Fibroblast of mammary gland (primary cell): ENCODE measurements at places on chromosomes 7 and 10.

DNA sequence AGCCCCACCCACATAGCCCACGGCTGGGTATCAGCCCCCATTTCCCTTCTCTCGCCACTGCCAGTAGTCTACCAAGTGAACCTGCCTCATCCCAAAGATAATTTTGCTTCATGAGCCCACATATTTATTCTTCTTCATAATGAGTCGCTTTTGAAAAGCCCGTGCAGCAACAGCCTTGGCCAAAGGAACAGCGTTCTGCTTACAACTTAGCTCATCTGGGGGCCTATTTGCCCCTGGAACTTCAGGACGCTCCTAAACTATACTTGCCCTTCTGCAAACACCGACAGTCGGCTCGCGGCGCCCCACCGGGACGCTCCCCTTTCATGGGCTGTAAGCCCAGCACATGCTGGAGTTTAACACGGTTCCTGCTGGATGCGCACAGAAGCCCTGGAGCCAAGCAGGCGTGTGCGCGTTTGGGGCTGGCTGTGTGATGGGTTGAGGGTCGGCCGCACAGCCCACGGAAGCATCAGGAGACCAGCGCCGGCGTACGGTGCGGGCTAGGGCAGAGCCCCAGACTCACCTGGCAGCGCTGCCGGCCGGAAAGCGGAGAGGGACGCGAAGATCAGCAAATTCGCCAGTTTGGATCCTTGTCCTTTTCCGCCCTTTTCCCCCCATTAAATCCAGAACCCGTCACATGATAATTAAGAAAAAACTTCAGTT lies 370 bp downstream of the TMEM60 start:
- no peak for DNase-seq

DNA sequence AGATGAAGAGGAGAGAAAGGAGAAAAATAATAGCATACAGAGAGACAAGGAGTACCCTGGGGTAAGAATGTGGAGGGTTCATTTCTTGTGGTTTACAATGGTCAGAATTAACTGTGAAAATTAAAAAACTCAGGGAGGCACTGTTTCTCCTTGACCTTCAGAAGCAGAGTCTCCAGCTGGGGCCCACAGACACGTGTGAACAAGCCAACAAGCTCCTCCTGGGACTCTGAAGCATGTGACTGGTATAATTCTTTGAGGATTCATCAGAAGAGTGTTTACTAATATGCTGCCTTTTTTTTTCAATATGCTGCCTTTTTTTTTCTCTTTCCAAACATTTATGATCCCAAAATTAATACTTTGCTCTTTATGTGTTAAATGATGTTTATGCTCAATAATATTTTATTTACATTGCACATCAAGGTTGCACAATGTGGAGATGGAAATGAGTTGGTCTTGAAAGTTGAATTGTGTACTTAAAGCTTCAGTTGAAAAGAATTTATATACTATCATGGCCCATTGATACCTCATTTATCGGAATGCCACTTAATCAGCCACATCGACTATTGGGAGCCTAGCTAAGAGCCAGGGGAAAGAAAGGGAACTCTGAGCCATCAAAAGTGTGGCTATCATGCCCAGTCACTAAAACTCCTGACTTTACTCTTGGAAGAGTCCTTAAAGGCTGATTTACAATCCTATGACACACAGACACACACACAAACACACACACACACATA lies 134.7 kb upstream of the RHOBTB1 start:
- DNase-seq, result peak; percentile 38

- DNase-seq, result peak; percentile 47
Observed at GRCh38 chr7:44980393-44981034, 1.7 kb upstream of the MYO1G start.

GRCh38 chr10:127576740-127577161 lies 27.6 kb downstream of the NPS start:
- peak; percentile 1 for DNase-seq

DNA sequence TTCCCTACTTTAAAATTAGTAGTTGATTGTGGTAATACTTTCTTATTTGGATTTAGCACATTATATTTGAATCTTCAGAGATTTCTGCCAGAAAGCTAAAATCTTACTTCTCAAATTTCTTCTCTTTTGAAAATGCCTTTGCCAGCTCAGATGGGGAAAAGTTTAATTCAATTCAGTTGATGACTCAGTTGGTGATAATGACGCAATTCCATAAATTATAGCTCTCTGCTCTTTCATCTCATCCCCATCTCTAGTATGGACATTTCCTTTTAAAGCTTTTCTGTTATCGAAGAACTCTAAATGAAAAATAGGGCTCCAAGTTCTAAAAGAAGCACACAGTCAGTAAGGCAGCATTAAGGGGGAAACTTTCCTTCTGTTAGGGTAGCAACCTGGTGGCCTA lies 25.5 kb downstream of the RNLS start:
- peak; percentile 92 for DNase-seq

DNA sequence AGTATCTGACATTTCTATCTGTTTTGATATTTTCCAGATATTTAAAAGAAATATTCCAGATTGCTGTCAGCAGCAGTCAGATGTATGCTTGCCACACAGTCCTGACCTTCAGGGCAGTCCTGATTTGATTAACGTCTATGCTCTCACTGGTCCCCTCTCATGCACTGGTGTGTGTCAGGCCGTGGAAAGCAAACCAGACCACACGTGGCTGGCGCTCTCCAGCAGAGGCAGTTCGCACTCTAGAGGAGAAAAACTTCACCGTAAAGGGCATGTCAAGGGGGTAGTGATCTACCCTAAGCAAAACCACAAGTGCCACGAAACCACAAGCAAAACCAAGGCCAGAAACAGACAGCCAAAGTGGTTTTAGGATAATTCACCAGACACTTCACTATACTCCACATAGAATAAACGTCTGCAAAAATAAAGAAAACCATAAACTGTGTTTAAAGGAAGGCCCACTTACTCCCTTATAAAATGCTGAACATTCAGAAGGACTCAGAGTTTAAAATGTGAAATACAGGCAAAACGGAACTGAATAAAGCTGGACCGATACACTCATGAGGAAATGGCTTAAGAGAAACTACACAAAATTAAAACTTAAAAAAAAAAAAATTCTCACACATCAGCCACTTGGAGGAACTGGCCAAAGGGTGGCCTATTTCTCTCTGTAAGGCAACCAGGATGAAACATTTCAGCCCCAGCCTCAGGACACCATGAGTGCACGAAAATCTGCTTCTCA lies 26.4 kb downstream of the PARP12 start:
- peak; percentile 23 for DNase-seq

DNA sequence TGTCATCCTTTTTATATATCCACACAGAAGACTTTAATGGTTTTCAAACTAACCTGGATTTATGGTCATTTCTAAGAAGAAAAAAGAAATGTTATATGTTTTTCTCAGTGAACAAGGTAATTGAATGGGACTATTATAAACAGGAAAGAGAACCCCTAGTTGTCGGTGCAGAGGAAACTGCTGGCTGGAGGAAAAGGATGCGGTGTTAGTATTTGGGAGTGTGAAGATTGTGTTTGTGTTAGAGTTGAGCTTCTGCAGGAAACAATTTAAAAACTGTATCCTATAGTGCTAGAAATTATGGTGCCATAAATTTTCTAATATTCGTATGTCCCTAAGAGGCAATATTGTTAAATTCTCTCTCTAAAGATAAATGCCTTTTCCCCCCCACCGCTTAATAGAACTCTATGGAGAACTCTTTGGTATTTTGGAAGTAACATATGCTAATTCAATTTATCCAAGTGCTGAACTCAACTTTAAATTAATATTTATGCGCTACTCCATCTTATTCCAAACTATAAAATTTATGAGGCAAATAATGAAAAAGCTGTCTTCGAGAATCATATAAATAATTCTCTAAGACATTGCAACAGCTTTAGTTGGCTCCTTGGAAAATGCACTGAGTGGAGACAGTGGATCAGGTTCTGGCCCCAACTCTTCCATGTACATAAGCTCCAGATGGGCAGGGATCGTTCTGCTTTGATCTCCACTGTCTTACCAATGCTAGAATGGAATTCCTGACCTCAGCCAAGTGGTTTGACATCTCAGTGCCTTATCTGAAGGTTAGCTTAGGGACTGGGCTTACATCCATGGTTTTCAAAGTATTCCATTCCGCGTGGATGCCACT lies 5.6 kb downstream of the BZW2 start:
- DNase-seq, result peak; percentile 48

- DNase-seq, result no peak
Observed at GRCh38 chr10:67518756-67519155, 177.2 kb downstream of the CTNNA3 start.

- DNase-seq, result no peak
Observed at GRCh38 chr10:67670401-67670800, 25.6 kb downstream of the CTNNA3 start.

DNA sequence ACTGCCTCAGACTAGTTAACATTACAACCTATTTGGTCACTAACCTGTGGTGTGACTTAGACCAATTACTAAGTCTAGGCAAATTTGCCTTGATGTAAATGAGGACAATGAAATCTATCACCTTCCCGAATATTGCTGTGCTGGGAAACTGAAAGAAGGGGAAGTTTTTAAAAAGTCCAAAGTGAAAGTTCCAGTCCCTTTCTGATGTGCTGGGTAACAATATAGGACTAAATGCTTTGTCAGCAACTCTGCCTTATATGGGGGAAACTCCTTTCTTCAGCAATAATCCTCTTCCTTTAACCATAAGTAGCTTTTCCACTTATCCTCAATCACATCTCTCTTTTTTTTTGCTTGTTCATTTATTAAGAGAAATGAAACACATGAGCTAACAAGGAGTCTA lies 3.9 kb downstream of the PIK3AP1 start:
- DNase-seq, result no peak

- no peak for DNase-seq
Observed at GRCh38 chr10:58992830-58993460, 183.5 kb upstream of the PHYHIPL start.

- no peak for DNase-seq
Observed at GRCh38 chr7:2564970-2565540, 6.3 kb downstream of the IQCE start.

DNA sequence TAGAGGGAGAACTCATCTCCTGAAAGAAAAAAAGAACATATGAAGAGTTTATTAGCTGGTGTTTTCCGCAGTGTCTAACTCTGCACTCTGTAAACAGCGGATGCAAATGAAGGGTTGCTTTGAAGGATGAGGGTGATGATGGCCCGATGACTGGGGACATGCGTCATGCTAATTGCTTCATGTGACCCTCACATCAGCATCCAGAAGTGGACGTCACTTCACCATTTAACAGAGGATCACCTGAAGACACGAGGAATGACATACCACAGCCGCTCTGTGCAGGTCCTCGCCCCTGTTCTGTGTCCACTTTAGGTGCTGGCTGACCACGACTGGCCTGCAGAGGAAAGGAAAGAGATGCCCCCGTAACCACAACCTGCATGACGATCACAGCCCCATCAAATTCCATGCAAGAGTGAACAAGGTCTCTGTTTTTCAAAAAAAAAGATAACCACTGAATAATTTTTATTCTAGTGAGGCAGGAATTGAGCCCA lies 82.9 kb downstream of the KLF6 start:
- no peak for DNase-seq

DNA sequence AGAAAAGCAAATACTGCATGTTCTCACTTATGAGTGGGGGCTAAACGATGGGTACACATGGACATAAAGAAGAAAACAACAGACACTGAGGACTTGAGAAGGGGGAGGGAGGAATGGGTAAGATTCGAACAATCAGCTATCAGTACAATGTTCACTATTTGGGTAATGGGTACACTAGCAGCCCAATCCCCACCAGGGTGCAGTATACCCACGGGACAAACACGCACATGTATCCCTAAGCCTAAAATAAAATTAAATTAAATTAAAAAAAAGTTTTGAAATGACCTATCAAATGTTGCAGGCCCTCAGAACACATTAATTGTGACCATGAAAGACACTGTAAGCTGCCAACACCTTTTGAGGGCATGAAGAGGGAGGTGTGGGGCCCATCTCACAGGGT lies 316.0 kb downstream of the WDR37 start:
- no peak for DNase-seq

- DNase-seq, result no peak
Observed at GRCh38 chr7:1080921-1081255, 7.0 kb upstream of the GPER1 start.

DNA sequence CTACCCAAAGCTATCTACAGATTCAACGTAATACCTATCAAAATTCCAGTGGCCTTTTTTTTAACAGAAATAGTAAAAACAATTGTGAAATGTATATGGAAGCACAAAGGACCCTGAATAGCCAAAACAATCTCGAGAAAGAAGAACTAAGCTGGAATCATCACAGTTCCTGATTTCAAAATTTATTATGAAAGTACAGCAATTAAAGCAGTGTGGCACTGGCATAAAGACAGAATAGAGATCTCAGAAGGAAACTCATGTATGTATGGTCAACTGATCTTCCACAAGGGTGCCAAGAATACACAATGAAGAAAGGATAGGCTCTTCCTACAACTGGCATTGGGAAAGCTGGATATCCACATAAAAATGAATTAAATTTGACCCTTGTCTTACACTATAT lies 23.2 kb downstream of the PNLIPRP3 start:
- no peak for DNase-seq

DNA sequence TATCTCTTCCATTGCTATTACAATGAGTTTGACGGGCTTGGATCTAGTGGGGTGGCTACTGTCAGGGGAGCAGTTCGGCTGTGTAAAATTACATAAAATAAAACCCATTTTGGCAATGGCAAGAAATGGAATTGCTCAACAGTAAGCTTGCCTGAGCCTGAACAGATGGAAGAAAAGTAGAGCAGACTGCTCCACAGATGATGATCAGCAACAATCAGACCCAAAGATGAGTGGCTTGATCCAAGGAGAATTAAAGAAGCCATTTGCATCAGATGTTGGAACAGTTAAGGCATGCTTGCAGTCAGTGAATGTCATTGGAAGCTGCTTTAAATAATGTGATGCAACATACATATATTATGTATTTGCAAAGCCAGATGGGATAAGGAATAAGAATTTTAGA lies 256.6 kb upstream of the SMIM30 start:
- no peak for DNase-seq

DNA sequence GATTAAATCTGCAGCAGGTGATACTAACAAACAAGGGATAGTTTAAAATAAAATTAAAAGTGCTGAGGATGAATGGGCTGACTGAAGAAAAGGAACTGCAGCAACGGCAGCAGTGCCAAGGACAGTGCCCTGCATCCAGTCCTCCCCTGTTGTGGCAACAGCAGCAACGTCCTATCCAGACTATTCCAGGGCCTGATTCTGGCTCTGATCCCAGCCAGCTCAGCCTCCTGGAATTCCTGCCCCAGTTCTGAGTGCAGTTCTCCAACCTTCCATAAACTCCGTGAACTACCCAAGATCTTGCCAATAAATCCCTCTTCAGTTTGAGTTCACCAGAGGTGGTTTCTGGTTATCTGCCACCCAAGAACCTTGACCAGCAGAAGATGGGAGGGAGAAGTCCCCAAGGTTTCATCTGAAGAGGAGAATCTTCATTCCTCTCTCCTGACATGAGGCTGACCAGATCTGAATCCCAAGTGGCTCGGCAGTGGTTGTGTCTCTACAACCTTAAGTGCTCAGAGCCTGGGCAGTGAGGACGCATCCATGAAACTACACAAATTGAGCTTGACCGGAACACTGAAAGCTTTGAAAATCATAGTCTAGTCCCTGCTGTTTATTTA lies 115.8 kb downstream of the SORBS1 start:
- DNase-seq, result peak; percentile 79
